ENCODE measurements at places on chromosomes 12 and 14. TPM values are rescaled to one million over a fixed set of nuclear protein-coding genes. Genes with fewer than 3 reads are reported as not detected.
A peak's percentile ranks its signal among the peaks of the same experiment; 100 is the strongest.

The MYO1H gene
- 0.67 TPM for total RNA-seq

GRCh38 chr12:65022421-65022820 lies 98.7 kb downstream of the WIF1 start:
- H3K4me1 ChIP-seq, result no peaks in the 10 kb centered on the region
- no peaks in the 10 kb centered on the region for H3K27me3 ChIP-seq
- H3K4me3 ChIP-seq, result no peak overlapping the region
- H3K36me3 ChIP-seq, result no peaks in the 10 kb centered on the region
- no peak overlapping the region for H3K27ac ChIP-seq
- DNase-seq, result no peak

DNA sequence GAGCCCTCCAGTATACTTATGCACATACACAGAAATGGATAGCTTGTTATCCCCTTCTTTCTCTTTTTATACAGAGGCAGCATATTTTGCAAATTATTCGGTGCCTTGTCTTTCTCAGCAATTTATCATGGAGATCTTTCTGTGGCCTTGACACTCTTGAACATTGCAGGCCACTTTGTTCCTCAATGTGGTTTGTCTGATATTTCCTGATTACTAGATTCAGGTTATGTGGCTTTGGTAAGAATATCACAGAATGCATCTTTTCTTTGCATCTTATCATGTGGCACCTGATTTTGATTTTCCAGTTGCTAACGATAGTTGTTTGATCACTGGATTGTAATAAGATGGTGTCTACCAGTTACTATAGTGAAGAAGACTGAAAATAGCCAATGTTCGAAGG lies 7.1 kb upstream of the SNRPF start:
- H3K27me3 ChIP-seq, result no peaks in the 10 kb centered on the region
- H3K36me3 ChIP-seq, result no peaks in the 10 kb centered on the region
- DNase-seq, result no peak
- H3K4me1 ChIP-seq, result no peaks in the 10 kb centered on the region

The CMKLR1 gene
- total RNA-seq, result 14.6 TPM

DNA sequence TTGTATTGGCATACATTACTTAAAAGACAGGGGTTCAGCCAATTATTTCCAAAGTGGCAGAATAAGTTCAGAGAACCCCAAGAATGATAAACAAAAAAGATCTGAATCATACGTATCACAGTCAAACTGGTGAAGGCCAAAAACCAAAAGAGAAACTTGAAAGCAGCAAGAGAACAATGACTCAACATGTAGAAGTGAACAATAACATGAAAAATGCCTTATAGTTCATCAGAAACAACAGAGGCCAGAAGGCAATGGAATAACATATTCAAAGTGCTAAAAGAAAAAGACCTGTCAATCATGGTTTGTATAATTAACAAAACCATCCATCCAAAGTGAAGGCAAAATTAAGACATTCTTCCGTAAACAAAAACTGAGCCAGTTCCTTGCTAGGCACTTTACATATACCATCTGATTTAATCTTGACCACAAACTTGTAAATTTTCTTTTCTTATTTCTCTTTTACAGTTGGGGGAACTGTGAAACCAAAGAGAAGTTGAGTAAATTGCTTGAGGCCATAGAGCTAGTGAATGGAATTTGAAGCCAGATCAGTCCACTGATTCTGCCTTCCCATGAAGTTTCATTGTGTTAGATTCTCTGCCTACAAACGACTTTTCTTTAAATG lies 232.1 kb upstream of the SEL1L start:
- H3K36me3 ChIP-seq, result no peaks in the 10 kb centered on the region
- H3K4me1 ChIP-seq, result no peaks in the 10 kb centered on the region
- no peak overlapping the region for H3K27ac ChIP-seq
- no peak overlapping the region for H3K4me3 ChIP-seq
- H3K27me3 ChIP-seq, result no peaks in the 10 kb centered on the region
- no peak for DNase-seq

- H3K36me3 ChIP-seq, result no peaks in the 10 kb centered on the region
- no peak overlapping the region for H3K27ac ChIP-seq
- no peak overlapping the region for H3K4me3 ChIP-seq
- no peak for DNase-seq
- no peaks in the 10 kb centered on the region for H3K27me3 ChIP-seq
- H3K4me1 ChIP-seq, result no peaks in the 10 kb centered on the region
Observed at GRCh38 chr12:38783304-38783703, 122.1 kb downstream of the CPNE8 start.

DNA sequence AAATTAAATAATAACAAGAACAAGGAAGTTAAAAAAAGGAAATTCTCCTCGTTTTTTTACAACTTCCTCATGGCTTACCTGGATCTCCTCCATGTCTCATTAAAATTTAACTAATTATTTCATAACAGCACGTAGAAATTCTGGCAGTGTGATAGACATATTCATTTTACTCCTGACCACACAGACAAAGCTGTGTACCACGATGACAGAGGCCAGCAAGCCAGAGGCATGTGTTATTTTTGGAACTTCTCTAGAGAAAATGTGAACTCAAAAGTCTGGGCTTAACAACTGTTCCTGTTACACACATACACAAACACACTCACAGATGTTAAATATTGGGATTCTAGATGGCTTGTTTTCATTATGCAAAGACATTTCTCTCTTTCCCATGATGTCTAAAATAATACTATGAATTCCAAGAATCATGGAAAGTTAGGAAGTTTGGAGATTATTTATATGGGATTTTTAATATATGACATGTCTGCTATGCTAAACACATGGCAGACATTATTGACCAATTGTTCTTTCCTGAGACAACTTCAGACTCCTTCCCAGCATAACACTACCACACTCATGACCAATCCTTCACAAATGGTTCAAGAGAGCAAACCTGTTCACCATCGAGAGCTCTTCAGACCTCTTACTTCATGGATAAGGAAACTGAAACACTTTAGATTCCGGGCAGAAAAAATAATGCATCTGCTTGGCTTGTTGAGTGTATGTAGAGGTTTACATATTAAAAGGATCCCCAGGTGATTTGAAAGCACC lies 158.7 kb downstream of the DACT1 start:
- H3K4me3 ChIP-seq, result no peak overlapping the region
- no peaks in the 10 kb centered on the region for H3K36me3 ChIP-seq
- H3K27me3 ChIP-seq, result no peaks in the 10 kb centered on the region
- peaks cover 8% of the 10 kb centered on the region for H3K4me1 ChIP-seq

DNA sequence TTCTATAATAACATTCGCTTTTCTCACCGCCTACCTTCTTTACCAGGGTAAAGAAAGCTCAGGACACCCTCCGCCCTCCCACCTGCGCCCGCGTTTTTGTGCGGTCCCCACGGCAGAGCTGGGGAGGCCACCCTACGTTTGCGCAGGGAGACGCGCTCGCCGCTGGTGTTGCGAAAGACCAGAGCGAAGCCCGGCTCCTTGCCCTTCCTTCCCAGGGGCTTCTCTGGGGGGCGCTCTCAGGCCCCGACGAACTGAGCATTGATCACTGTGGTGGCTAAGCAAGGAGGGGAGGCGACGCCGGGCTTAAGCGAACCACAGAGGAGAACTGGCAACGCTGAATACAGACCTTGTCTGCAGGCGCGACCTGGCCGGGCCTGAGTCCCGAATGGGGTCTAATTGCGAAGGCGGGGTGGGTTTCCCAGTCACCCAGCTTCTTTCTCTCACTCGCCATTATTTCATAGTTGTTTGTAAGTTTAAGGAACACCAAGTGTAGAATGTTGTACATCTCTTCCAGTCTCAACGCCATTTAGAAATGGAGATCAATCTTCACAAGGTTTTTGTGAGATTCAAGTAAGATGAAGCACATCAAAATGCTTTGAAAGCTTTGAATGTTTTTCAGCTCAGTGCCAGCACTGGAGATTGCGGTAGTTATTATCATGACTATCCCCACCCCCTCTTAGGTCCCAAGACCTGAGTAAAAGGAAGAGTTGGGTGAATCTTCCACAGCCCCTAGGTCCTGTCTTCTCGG lies 1.7 kb upstream of the NKX2-1 start:
- DNase-seq, result peak; percentile 59
- peak overlapping the region; percentile 100 for H3K27ac ChIP-seq
- H3K4me3 ChIP-seq, result peak overlapping the region; percentile 80
- peaks cover 21% of the 10 kb centered on the region for H3K36me3 ChIP-seq

The TMEM121 gene
- total RNA-seq, result 9.3 TPM

DNA sequence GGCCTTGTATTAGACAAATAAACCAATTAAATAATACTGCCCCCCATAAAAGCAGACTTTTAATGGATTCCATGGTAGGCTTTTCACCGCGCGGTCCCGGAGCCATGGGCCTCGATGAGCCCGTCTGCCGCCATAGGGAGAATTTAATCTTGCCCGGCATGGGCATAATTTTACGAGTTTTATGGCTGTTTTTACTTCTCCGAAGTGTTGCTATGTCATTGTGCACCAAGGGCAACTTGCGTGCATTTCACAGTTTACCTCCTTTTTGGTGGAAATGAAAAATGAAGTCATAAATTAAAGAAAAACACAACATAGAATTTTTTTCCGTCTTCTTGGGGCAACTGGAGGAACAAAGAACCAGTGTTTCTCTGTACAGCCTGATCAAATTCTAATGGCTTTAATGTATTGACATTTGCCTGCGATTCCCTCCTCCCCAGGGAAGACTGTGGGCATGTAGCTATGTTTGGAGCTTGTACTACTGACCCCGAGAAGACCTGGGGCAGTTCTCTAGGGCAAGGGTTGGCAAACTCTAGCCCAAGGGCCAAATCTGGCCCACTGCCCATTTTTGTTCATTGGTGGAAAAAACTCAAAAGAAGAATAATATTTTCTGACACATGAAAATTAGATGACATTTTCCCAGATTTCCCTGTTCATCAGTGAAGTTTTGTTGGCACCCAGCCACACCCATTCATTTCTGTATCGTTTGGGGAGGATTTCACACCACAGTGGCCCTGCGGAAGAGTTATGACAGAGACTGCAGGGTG lies 142.7 kb downstream of the CHST11 start:
- H3K27me3 ChIP-seq, result no peaks in the 10 kb centered on the region
- H3K4me3 ChIP-seq, result no peak overlapping the region
- H3K4me1 ChIP-seq, result peaks cover 46% of the 10 kb centered on the region

GRCh38 chr14:90508536-90509254 lies 111.9 kb downstream of the CALM1 start:
- peaks cover 35% of the 10 kb centered on the region for H3K4me1 ChIP-seq
- no peak overlapping the region for H3K4me3 ChIP-seq
- no peaks in the 10 kb centered on the region for H3K27me3 ChIP-seq

The CCDC63 gene
- not detected for total RNA-seq

The AQP2 gene
- total RNA-seq, result not detected

DNA sequence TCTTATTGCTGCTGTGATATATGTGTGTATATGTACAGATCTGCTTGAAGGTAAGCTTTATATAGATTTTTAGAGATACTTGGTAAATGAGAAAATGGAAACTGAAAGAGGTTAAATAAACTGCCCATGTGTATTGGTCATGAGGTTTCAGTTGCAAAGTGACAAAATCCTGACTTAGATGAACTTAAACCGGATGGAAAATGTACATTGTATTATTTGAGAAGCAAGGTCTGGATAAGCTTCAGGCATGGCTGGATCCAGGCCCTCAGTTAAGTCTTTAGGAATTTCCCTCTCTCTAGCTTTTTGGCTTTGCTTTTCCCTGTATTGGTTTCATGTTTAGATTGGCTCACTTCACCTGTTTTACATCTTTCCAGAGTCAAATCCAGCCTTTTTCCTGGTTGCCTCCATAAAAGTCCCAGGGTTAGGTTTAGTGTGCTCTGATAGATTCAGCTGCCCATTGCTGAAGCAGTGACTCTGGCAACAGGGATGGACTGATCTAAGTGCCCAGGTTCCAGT lies 21.0 kb upstream of the MAP1LC3B2 start:
- H3K27ac ChIP-seq, result no peak overlapping the region
- H3K27me3 ChIP-seq, result no peaks in the 10 kb centered on the region
- H3K4me1 ChIP-seq, result peaks cover 45% of the 10 kb centered on the region
- no peaks in the 10 kb centered on the region for H3K36me3 ChIP-seq
- no peak overlapping the region for H3K4me3 ChIP-seq

GRCh38 chr12:23446746-23447145 lies 502.7 kb downstream of the SOX5 start:
- no peaks in the 10 kb centered on the region for H3K36me3 ChIP-seq
- no peak overlapping the region for H3K27ac ChIP-seq
- H3K27me3 ChIP-seq, result no peaks in the 10 kb centered on the region

- no peak for DNase-seq
- H3K27ac ChIP-seq, result no peak overlapping the region
- H3K27me3 ChIP-seq, result no peaks in the 10 kb centered on the region
- no peak overlapping the region for H3K4me3 ChIP-seq
Observed at GRCh38 chr14:89014569-89014850, 190.1 kb downstream of the TTC8 start.

GRCh38 chr14:56874375-56874774 lies 64.1 kb upstream of the OTX2 start:
- H3K27me3 ChIP-seq, result no peaks in the 10 kb centered on the region
- no peaks in the 10 kb centered on the region for H3K4me1 ChIP-seq
- H3K4me3 ChIP-seq, result no peak overlapping the region
- H3K36me3 ChIP-seq, result no peaks in the 10 kb centered on the region
- no peak overlapping the region for H3K27ac ChIP-seq

DNA sequence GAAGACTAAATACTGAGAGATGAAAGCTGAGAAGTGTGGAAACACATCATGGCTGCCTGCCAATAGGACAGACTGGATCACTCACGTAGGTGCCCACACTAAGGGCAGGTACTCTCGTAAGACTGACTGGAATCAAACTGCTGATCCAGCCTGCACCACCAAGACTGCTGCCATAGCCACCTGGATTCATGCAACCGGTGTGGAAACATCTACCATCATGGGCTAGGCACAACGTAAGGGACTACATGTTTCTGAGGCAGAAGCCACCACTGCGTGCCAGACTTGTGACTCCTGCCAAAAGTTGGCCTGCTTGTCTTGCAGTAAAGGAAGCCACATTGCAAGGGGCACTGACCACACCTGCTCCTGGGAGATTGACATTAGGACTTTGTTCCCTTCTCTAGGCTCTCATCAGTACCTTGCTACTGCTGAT lies 3.8 kb downstream of the POMT2 start:
- H3K27ac ChIP-seq, result peak overlapping the region; percentile 34
- H3K4me3 ChIP-seq, result no peak overlapping the region
- H3K4me1 ChIP-seq, result peaks cover 64% of the 10 kb centered on the region
- DNase-seq, result peak; percentile 59

The SCNN1A gene
- total RNA-seq, result 229 TPM

The ZFC3H1 gene
- total RNA-seq, result 62.4 TPM

- H3K27ac ChIP-seq, result peak overlapping the region; percentile 66
- H3K4me1 ChIP-seq, result peaks cover 38% of the 10 kb centered on the region
- no peaks in the 10 kb centered on the region for H3K36me3 ChIP-seq
- DNase-seq, result no peak
Observed at GRCh38 chr12:62698701-62699101, 232.1 kb downstream of the MON2 start.

The RFLNA gene
- not detected for total RNA-seq
